ENCODE measurements at places on chromosomes 16 and 17.

- DNase-seq: no peak
Measured at GRCh38 chr16:13098536-13098935, 197.1 kb downstream of the SHISA9 start.

- no peak for DNase-seq
Measured at GRCh38 chr17:17924131-17924856, 47.9 kb downstream of the TOM1L2 start.

- DNase-seq: no peak
Measured at GRCh38 chr16:86503830-86504229, 6.5 kb upstream of the FOXF1 start.

- DNase-seq: no peak
Measured at GRCh38 chr17:296379-296778, 56.2 kb downstream of the RPH3AL start.

DNA sequence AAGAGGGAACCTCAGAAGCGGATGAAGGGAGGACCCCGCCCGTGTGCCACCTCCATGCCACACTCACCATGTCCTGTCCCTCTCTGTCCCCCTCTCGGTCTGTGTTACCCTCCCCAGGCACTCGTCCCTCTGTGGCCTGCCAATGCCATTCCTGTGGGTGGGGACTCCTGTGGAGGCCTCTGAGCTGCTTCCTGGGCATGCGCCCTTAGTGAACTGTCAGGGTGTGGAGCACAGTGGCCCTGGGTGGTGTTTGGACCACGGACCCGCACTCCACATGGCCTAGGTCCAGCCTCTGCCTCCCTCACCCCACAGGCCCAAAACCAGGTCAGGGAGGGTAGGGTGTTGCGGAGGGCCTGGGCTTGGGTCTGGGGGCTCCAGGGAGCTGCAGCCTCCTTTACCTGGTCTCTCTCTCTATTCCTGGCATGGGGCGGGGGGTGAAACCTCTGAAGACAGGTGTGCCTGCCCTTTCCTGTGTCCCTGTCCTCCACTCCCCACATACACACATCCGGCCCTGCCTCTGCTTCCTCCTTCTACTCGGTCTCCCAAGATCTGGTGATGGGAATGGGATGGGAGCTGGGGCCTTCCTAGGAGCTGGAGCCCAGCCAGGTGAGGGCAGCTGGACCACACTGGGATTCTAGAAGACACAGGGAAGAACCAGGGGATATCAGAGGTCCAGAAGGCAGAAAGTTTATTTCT, 11.5 kb upstream of the PKMYT1 start:
- DNase-seq: no peak

DNA sequence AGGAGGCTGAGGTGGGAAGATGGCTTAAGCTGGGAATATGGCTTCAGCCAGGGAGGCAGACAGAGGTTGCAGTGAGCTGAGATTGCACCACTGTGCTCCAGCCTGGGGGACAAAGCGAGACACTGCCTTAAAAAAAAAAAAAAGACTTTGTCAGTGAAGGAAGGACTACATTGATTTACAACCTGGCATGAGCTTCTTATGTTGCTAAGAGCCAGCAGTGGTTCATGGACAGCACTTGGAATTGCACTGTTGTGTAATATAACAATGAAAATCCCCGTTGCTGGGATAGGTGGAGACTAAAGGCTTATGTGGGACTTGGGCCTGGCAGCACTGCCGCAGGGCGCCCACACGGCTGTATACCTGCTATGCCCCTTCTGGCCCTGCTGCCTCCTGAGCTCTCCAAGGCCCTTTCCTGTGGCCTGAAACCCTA, 14.1 kb upstream of the SLC16A5 start:
- no peak for DNase-seq

GRCh38 chr16:28062847-28063521, 530 bp downstream of the GSG1L start:
- DNase-seq: no peak

DNA sequence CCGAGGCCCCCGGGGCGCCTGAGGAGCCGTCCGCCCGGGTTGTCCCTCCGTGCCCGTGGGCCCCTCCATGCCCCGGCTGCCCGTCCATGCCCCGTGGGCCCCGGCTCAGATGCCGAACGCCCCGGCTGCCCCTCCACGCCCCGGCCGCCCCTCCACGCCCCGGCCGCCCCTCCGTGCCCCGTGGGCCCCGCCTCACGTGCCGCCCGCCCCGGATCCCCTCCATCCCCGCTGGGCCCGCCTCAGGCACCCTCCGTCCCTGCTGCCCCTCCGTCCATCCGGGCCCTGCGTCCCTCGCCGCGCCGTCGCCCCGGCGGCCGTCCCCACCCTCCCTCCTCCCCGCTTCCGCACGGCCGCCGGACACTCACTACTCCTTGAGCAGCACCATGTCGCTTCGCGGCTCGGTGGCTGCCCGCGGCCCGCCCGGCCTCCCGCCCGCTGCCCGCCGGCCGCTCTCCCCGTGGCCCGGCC, 382 bp downstream of the PITPNA start:
- peak; percentile 83 for DNase-seq
